ENCODE measurements at places on chromosomes 16 and 17.

GRCh38 chr17:73302189-73302588 lies 9.6 kb downstream of the CDC42EP4 start:
- no peak for DNase-seq

DNA sequence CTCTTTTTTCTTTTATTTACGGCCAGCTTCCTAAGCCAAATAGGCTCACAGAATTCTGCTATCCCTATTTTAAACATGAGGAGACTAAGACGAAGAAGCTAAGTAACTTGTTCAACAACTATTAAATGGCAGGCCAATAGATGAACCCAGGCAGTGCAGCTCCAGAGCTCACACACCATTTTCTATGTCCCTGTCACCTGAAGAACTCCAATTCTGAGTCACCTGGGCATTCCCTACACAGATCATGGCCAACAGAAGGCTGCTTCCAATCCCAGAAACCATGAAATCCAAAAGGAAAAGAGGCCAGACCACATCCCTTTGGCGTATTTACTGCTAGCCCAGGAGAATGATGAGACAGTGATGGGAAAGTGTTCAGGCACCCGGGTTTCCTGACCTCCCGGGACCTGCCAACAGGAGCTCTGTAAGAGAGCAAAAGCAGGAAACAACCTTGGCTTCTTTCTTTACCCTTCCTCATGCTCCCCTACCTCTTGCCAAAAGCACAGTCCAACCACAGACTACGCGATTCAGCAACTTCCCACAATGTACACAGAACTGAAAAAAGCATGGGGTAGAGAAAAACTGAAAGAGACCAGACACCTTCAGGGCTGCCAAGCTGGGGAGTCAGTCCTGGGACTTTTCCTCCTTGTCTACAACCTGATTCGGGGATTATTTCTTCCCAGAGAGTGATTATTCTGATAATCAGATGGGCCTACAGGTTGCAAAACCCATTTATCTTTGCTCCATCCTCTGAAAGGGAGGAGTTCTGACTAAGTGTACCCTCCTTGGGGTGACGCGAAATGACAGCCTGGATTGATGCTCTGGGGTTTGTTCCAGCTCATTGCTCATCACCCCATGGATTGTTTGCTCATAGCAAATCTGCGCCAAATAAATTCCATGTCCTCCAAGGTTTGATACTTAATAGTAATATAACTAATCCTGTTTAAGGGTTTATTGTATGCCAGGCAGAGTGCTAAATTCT lies 47.8 kb upstream of the HAS3 start:
- no peak for DNase-seq

- peak; percentile 43 for DNase-seq
Observed at GRCh38 chr16:87384162-87384874, 742 bp upstream of the FBXO31 start.

GRCh38 chr17:42459801-42460281 lies 1.2 kb downstream of the ATP6V0A1 start:
- peak; percentile 41 for DNase-seq

- no peak for DNase-seq
Observed at GRCh38 chr16:77093999-77094398, 97.0 kb upstream of the MON1B start.

GRCh38 chr17:31357839-31358394 lies 33.6 kb upstream of the RAB11FIP4 start:
- no peak for DNase-seq

- DNase-seq = no peak
Observed at GRCh38 chr16:51939378-51939871, 607.5 kb downstream of the TOX3 start.

DNA sequence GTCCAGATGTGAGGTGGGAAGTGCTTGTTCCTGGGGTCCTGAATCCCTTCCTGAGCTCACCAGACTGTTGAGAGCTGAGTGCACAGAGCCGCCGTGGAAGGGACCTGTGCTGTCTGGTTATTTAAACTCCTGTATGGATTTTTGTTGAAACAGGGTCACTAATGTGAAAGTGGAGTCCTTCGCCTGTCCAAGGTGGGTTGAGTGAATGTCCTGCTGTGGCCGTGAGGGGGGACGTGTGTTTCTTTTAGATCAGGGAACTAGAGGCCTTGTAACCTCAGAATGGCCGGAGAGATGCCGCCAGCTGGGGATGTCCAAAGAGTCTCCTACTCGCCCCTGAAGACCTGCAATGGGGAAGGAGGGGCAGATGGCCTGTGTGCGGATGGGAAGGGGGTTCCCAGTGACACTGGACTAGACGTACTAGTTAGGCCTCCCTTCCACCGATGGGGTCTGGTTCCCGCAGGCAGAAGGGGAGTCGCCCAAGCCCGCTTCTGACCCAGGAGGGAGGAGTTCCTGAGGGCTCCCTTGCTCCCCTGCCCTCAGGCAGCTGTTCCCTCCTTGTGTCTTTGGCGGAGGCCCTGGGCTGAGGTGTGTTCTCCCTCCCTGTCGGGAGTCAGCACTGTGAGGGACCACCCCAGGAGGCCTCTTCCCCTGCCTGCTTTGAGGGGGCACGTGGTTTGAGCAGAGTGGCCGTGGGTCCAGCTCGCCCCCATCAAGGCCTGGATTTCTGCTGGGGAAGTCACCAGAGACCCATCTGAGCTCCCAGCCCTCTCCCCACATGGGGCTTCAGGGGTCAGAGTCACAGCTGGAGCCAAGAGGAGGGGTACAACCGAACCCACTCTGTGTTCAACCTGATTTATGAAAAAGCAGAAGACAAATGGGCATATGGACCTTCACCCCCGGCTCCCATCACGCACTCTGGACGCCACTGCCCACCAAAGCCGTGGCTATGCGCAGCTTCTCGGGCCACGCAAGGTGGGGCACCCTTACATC lies 30.9 kb downstream of the OR1D5 start:
- no peak for DNase-seq

DNA sequence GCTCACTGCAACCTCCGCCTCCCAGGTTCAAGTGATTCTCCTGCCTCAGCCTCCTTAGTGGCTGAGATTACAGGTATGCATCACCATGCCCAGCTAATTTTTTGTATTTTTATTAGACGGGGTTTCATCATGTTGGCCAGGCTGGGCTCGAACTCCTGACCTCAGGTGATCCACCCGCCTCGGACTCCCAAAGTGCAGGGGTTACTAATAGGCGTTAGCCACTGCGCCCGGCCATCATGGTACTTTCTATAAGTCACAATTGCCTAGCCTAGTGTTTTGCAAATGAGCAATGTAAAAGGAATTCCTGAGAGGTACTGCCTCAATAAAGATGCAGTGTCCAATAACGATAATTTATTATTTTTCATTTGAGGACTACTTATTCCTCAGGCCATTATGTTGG lies 13.9 kb upstream of the PSMC3IP start:
- DNase-seq = no peak

GRCh38 chr16:82414476-82414875 lies 212.3 kb upstream of the CDH13 start:
- DNase-seq = no peak

DNA sequence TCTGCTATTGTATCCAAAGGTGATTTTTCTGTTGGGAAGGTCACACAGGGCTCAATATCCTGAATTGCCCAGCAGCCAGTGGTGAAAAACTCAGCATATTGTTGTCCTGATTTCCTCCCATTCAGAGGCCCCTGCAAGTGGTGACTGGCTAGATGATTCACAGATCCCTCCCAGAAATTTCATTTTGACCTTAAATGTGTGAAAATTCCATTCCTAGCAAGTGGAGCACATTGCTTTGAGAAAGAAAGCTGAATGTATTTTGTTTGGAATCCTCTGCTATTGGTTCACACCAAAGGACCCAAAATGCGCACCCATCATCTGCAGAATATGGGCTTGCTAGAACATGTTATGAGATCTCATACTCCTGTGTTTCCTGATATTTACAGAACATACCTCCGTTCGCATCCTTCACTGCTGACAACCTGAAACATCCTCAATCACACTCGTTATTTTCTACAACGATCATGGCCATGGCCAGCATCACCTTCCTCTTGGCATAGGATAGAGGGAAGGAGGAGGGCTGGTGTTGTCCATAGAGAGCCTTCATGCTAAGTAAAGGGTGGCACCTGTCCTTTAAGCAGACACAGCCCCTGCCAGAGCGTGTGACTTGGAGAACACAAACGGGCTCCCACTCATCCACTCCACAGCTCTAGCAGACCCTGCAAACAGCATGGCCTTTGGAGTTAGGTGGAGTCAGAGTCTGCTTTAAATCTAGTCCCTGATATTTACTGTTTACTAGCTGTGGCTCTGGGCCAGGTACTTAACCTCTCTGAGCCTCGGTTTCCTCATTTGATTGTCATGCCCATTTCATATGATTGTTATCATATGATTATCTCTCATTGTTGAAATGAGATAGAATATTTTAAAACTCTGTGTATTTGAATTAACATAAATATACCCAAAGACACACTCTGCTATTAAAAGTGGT lies 30.4 kb upstream of the NFAT5 start:
- DNase-seq = no peak

DNA sequence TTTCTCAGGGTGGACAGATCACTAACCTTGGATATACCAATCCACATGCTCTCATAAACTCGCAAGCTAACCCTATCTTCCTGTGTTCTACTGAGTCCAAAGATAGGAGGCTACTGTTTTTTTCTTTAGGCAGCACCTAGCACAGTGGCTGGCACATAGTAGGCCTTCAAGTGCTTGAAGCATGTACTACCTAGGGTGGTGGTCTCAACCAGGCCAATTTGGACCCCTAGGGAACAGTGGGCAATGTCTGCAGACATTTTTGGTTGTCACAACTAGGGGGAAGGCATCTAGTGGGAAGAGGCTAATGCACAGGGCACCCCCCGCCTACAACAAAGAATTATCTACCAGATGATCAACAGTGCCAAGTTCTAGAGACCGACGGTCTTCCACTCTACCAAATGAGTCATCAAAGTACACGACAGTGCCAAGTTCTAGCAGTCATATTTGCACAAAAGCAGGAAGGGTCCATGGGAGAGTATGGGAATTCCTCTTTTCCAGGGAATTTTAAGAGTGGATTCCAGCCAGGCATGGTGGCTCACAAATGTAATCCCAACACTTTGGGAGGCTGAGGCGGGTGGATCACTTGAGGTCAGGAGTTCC lies 390.3 kb downstream of the SLC39A11 start:
- no peak for DNase-seq

DNA sequence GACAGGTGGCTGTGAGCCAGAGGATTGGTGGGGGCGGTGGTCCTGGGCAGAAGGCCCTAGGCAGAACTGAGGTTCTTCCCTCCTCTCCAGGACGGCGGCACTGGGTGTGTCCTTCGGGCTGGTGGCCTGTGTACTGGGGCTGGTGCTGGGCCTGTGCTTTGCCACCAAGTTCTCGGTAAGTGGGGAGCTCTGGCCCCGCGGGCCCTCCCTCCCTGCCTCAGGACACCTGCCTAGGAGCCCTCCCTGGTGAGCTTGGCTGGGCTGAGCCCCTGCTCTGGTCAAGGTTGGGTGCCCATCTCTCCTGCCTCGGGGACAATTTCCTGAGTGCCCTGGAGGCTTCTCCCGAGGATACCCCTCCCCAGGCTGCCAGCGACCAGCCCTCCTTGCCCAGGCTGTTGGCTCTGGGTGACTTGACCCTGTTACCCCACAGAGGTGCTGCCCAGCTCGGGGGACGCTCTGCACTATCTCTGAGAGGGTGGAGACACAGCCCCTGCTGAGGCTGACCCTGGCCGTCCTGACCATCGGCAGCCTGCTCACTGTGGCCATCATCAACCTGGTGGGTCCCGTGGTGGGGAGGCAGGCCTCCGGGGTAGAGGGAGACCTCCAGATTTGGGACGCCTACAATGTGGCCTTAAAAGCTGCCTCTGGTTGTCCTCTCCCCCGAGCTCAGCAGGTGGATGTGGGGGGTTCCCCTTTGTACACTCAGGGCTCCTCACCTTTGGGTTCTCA lies 42.0 kb downstream of the ADCY7 start:
- no peak for DNase-seq

GRCh38 chr17:70215656-70216055 lies 46.3 kb downstream of the KCNJ2 start:
- no peak for DNase-seq

GRCh38 chr17:48996722-48997102 lies 473 bp upstream of the IGF2BP1 start:
- DNase-seq = no peak

DNA sequence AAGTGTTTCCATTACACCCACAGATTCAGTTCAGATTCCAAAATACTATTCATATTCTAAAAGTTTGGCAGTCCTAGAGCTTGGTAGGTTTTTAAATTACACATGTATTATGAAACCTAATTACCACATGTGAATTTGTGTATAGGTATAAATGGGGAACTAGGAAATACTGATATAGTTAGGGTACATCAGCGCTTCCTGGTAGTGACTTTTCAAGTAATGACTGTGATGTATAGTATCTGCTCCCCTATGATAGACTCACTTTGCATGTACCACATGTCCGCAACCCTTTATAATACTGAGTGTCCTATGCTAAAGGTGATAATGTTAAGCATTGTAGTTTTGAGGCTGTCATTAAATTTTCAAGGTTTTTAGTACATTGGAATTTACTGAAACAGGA lies 22.9 kb downstream of the CDK12 start:
- DNase-seq = no peak

- no peak for DNase-seq
Observed at GRCh38 chr16:19138601-19139000, 24.8 kb downstream of the ITPRIPL2 start.

DNA sequence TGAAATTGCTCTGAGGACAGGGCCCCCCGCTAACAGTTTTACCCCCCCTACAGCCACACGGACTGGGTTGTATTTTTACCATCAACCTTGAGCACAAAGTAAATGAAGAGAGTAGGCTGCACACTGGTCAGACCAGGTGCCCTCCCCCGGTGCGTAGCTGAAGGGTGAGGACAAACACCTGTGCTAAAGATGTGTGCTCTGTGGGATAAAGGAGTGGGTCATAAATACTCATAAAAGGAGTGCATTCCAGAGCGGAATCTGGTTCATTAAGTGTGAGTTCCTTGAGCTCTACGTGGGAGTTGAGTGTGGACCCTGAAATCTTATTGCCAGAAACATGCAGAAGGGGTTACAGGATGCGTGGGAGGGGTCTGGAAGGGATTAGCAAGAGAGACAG lies 217.0 kb downstream of the CCDC182 start:
- no peak for DNase-seq

DNA sequence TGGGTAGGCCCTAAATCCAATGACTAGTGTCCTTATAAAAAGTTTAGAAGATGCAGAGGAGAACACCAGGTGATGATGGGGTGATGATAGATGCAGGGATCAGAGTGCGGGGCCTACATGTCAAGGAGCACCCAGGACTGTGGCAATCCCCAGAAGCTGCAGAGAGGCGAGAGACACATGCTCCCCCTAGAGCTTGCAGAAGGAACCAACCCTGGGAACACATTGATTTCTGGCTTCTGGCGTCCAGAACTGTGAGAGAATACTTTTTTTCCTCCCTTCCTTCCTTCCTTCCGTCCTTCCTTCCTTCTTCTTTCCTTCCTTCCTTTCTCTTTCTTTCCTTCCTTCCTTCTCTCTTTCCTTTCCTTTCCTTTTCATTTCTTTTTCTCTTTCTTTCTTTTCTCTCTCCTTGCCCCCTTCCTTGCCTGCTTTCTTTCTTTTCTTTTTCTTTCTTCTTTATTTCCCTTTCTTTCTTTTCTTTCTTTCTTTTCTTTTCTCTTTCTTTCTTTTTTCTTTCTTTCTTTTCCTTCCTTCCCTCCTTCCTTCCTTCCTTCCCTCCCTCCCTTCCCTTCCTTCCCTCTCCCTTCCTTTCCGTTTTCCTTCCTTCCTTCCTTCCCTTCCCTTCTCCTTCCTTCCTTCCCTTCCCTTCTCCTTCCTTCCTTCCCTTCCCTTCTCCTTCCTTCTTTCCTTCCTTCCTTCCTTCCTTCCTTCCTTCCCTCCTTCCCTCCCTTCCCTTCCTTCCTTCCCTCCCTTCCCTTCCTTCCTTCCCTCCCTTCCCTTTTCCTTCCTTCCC lies 134.3 kb downstream of the HAPSTR1 start:
- no peak for DNase-seq

GRCh38 chr17:13753154-13753553 lies 151.4 kb upstream of the HS3ST3A1 start:
- no peak for DNase-seq

- no peak for DNase-seq
Observed at GRCh38 chr17:8164815-8165131, 2.0 kb upstream of the VAMP2 start.

All from activated CD4-positive, alpha-beta T cell treated with anti-CD3 and anti-CD28 coated beads, Interleukin-2, Interleukin-4, amounts not matched to agents 100 ng/mL and 50 ng/mL, durations not matched to agents 16 hours and 8 hours (primary cell).